ENCODE measurements at places on chromosomes 3 and 15.
A peak's percentile ranks its signal among the peaks of the same experiment; 100 is the strongest.

GRCh38 chr3:46566040-46566641, at the start of gene LRRC2:
Gene LRRC2 (minus strand): TSS chr3:46566302. CDS start chr3:46551591, 14,711 bp downstream.
- peak; percentile 32 for DNase-seq

DNA sequence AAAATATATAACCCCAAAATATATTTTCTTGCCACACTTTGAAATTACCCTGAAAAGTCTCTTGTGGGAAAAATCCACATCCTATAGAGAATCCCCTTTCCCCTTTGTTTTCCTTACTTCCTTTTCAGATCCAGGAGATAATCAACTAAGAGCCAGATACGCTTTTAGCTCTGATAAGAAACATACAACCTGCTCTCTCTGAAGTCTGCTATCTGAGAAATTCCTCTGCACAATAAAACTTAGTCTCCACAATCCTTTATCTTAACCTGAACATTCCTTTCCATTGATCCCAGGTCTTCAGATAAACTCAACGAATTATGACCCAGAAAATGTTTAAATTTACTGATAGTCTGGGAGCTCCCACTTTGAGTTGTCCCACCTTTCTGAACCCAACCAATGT, 233.4 kb upstream of the SETMAR start:
- no peak for DNase-seq

- DNase-seq, result no peak
These were observed 50.1 kb downstream of the HCN4 start for GRCh38 chr15:73318463-73319351.

DNA sequence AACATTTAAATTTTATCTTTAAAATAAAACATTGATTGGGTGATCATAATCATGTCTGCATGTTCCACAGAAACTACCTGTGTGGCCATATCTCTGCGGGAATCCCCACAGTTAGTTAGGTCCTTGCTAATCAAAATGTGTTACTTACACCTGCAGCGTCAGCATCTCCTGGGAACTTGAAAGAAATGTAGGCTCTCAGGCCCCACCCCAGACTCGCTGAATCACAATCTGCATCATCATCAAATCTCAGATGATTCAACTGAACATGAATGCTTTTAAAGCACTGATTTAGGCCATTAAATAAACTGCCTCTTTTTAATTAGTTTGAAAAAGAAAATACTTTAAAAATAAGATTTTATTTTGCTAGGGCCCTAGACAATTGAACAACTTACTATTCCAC, 577.8 kb downstream of the PYDC2 start:
- DNase-seq, result no peak

DNA sequence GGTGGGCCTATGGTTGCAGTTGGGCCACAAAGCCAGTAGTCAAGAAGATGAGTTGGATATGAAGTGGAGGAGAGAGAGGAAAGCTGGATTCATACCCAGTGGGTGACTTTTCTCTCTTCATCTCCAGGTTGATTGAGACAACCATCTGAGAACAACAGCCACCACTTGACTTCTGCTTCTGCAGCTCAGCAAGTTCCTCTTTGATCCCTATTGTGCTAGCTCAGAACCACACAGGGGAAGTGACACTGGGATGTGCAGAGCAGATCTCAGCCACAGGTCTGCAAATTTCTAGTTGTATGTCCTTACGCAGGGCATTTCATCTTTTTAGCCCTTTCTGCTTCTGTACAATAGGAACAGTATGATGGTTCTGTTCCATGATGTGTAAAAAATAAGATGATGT, 459.2 kb upstream of the ARRDC4 start:
- peak; percentile 1 for DNase-seq

- DNase-seq, result no peak
These were observed 90.2 kb upstream of the TGFBR2 start for GRCh38 chr3:30516238-30516637.

GRCh38 chr3:38722781-38723568, 73.5 kb upstream of the SCN5A start:
- no peak for DNase-seq

GRCh38 chr15:49045751-49046219, 461 bp downstream of the SECISBP2L start:
- peak; percentile 9 for DNase-seq

GRCh38 chr15:41022487-41023090, 69.3 kb downstream of the CHAC1 start:
- peak; percentile 35 for DNase-seq

GRCh38 chr15:98483575-98484130, 164.7 kb upstream of the IGF1R start:
- DNase-seq, result no peak

DNA sequence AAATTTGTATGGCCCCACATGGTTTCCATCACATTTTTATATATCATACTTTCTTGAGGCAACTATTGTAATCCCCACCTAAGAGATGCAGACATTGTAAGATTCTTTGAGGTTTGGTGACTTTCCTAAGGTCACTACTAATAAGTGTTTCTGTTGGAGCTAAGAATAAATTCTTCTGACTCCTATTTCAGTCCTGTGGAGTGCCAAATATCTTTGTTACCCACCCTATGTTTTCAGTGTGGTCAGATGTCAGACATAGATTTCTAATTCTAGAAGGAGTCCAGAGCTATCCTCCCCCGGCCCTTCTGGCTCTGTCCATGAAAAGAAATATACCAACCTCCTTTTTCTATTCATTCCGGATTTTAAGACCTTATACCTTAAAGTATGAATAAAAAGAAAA, 46.2 kb upstream of the FILIP1L start:
- no peak for DNase-seq

DNA sequence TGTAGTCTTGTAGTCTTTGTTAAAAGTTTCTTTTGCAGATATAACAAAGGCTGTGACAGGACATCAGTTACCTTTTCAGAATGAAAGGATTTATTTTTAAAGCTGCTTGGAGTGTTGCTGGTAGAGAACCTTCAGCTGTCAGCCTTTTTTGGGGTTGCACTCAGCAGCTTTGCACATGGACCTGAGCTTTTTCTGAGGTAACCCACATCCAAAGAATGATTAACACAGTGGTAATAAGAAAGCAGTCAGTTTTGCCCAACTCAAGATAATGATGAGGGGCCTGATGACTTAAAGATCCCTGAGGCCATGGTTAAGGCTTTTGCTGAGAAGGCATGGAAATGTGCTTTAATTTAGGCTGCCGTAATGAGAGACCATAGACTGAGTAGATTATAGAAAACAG, 1042.7 kb downstream of the PLOD2 start:
- DNase-seq, result no peak

- DNase-seq, result no peak
These were observed 85.5 kb downstream of the VPS13C start for GRCh38 chr15:61974759-61975158.

GRCh38 chr3:39189959-39190269, 2.5 kb downstream of the XIRP1 start:
- peak; percentile 69 for DNase-seq

- no peak for DNase-seq
These were observed 64.5 kb downstream of the EPHA3 start for GRCh38 chr3:89171687-89172545.

GRCh38 chr3:41888368-41889076, 73.4 kb downstream of the ULK4 start:
- DNase-seq, result no peak

DNA sequence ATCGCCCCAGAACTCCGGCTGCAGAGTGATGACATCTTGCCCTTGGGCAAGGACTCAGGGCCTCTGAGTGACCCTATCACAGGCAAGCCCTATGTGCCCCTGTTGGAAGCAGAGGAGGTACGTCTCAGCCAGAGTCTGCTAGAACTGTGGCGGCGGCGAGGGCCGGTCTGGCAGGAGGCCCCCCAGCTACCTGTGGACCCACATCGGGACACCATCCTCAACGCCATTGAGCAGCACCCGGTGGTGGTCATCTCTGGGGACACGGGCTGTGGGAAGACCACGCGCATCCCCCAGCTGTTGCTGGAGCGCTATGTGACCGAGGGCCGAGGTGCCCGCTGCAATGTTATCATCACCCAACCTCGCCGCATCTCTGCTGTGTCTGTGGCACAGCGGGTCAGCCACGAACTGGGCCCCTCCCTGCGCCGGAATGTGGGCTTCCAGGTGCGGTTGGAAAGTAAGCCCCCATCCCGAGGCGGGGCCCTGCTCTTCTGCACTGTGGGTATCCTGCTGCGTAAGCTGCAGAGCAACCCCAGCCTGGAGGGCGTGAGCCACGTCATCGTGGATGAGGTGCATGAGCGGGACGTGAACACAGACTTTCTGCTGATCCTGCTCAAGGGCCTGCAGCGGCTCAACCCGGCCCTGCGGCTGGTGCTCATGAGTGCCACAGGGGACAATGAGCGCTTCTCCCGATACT, 43.4 kb downstream of the DHX30 start:
- DNase-seq, result no peak

- DNase-seq, result no peak
These were observed 748.9 kb downstream of the MECOM start for GRCh38 chr3:168914662-168915061.

DNA sequence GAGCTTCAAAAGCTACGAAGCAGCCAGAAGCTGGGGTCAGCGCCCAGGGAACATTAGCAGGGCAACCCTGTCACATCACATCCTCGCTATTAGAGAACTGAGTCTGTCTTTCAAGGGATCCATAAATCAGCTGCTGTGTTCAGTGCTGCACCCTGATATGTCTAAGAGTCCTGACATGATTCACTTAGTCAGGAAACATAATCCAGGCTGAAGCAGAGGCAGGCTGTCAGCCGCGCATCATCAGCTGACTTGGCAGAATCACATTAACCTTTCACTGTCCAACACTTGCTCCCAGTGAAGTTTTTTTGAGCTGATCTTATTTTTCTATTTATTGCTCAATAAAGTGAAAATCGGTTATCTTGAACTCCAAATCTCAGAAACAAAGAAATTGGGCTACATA, 23.5 kb downstream of the MYH15 start:
- no peak for DNase-seq

- no peak for DNase-seq
These were observed 300.3 kb downstream of the GABRG3 start for GRCh38 chr15:27271258-27271657.

GRCh38 chr15:98983334-98983733, 24.3 kb downstream of the PGPEP1L start:
- DNase-seq, result no peak

GRCh38 chr3:137134431-137134830, 176.6 kb downstream of the IL20RB start:
- DNase-seq, result no peak

- no peak for DNase-seq
These were observed 34.2 kb upstream of the BCL2L10 start for GRCh38 chr15:52146776-52147175.

GRCh38 chr15:48388910-48389309, 57.7 kb downstream of the DUT start:
- DNase-seq, result no peak

DNA sequence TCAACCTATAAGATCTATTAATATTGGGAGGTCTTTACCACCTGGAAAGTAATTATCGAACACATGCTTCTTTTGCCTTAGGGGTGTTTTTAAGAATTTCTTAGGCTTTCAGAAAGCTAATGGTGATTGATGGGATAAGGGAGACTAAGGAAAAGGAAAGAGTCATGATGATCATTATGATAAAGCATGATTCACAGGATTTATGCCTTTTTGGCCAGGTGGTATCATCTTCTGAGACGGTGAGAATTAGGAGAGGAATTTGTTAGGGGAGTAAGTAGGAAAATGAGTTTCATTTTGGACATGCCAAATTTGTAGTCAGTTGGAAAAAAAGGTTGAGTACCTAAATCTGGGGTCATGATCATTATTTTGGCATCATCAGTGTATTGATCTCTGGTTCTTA, 8.9 kb downstream of the ARMC8 start:
- no peak for DNase-seq

GRCh38 chr15:83973816-83974215, 261.8 kb upstream of the GOLGA6L4 start:
- DNase-seq, result no peak

GRCh38 chr3:178291574-178292370, 244.5 kb upstream of the KCNMB2 start:
- no peak for DNase-seq

DNA sequence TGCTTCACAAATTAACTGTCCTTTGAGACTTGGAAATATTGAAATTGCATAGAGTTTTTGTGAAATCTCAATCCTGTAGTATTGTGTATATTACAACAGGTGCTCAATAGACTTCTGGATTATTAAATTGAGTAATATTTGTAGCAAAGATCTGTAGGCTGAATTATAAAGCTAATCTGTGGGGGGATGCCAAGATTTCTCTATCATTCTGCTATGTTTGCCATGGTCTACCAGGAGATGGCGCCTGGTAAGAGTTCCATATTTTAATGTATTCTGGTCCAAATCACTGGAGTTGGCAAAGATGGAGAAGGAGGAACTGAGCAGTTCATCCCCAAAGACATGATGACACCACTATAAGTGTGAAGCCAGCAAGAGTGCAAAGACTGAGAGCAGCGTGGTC, 340.9 kb upstream of the TPRG1 start:
- no peak for DNase-seq

GRCh38 chr15:89433686-89434085, 62.7 kb downstream of the RHCG start:
- DNase-seq, result no peak

- DNase-seq, result no peak
These were observed 49.8 kb upstream of the ARL8B start for GRCh38 chr3:5072100-5072816.

- DNase-seq, result no peak
These were observed 42.7 kb downstream of the CORO2B start for GRCh38 chr15:68621535-68621934.

DNA sequence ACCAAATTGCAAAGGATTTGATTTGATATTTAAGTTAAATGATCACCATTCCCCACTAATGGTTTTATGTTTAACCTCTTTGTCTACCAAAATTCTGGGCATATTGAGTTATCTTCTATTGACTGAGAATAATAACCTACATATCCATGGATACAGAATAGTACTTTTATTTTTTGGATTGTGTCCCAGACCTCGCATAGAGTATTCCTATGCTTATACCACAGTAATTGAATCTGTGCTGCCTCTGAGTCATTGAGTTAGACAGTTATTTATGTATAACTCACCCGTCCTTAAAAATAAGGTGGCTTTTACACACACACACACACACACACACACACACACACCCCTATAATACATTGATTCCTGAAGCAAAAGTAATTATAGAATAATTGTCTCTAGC, 690.1 kb upstream of the BCHE start:
- DNase-seq, result no peak

DNA sequence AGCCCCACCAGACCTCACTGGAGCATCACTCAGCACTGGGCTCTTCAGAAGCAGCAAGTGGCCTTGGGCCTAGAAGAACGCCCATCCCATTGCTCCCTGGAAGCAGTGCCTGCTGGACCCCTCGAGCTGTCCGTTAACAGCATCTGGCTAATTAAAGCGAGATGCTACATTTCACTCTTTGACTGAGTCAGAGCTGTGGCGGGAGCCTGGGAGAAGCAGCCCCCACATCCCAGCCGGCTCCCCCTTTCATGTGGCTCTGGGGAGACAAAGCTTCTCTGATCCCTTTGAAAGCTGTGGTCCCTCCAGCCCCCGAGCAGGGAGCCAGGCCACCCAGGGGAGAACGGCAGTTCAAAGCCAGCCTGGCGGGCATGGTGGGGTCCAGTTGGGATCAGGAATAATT, 103.7 kb downstream of the MEGF11 start:
- no peak for DNase-seq
